Pons (tissue), 1 donor: ENCODE measurements at places on chromosomes 1 and 21.

- no peak for DNase-seq
Measured at GRCh38 chr1:236978740-236979139, 25.5 kb downstream of the MT1HL1 start.

- DNase-seq, result no peak
Measured at GRCh38 chr1:183810756-183811544, 6.0 kb downstream of the RGL1 start.

DNA sequence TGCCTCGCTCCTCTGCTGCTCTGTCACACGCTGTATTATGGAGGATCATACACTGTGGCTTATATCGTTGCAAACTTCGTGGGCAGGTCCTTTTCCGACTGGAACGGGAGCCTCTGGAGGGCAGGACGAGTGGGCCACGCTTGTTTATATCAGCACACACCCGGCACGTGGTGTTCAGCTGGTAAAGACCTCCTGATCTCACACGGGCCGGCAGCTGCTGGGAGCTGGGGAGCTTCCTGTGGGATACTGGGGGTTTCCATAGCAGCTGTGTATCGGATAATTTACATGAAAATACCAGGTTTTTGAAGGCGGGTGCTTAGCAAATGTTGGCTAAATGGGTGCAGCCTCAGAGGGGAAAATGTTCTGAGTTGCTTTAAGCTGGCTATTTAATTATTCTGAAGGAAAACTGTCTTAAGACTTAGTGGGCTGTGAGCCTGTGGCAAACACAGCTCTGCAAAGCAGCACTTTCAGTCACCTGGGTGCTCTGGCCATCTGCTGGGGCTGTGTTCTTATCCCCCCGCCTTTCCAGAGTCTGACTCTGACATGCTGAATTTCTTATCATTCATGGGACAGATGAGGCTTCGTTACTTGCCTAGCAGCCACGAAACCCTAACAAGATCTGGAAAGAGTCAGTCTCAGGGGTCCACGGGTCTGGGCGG is 103.6 kb upstream of the GCLM start:
- no peak for DNase-seq

GRCh38 chr1:184471686-184472085 is 84.9 kb downstream of the C1orf21 start:
- DNase-seq, result no peak

DNA sequence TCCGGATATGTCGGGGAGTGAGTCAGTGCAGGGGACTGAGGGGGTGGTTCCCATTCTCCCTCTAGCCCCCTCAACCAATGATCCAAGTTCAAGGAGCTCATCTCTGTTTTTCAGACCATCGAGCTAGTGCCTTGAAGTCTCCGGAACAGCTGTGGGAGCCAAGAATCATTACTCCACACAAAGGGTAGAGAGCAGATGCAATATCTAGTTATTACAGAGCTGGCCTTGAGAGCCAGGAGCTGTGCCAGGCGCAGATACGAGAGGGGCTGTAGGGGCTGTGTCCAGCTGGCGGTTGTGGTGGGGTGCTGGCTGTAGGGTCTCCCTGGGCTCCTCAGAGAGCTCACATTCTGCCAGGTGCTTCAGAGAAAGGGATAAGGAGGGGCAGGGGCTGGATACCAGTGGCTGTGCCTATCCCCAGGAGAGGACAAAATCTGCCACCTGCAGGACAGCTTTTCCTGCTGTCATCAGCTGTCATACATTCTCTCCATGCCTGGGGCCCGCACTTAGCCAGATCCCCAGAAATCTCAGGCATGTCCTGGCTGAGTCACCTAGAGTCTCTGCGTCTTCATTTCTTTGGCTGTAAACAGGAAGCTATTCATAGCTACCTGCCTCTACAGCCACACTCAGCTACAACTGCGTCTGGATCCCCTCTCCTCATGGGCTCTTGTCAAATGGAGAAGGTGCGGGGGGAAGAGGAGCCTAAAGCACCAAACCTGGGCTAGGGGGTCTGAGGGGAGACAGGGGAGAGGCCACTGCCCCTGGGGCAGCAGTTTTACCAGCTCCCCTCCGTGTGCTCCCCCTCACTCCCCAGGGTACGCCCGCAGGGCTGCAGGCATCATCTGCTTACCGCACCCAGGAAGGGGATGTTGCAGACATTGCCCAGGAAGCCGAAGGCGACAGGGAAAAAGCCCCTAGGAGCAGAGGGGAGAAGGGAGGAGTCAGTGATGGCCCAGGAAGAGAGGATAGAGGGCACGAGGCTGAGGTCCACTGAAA is 2.4 kb upstream of the KISS1 start:
- DNase-seq, result no peak

- peak; percentile 79 for DNase-seq
Measured at GRCh38 chr21:35491920-35492678, 443.0 kb upstream of the RUNX1 start.

GRCh38 chr1:91036894-91037829 is 15.3 kb upstream of the ZNF644 start:
- DNase-seq, result no peak

DNA sequence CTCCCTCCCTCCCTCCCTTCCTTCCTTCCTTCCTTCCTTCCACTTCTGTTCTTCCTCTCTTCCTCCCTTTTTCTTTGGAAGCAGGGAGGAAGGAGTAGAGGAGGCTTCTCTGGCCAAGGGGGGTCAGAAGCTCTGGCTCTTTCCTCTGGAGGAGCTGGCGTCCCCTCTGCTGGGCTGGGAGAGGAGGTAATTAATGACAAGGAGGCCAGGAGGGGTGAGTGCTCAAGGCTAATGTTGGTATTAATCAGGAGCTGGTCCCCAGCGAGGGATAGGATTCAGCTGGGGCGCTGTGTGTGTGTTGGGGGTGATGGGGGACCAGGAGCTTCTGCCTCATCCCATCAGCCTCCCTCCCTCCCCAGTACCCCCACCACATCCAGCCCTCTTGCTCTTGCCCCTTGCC is 6.2 kb upstream of the PEAR1 start:
- no peak for DNase-seq

- no peak for DNase-seq
Measured at GRCh38 chr1:1960480-1961196, 41.6 kb upstream of the TMEM52 start.

DNA sequence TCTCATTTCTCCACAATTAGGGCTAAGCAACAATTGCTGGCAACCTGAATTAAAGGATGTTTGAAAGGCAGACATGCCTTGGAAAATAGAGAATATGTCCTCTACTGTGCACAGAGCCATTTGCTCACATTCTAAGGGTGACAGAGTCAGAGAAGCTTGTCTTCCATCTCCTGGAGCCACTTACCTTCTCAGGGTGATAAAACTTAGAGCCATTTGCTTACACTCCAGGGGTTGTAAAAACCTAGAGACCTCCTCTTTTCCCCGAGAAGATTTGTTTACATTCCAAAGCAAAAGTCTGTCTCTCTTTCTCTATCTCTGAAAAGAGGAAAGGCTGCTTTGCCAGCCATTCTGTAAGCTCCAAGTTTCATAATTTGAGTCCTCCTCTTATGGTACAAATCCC is 61.3 kb downstream of the LBR start:
- DNase-seq, result no peak

DNA sequence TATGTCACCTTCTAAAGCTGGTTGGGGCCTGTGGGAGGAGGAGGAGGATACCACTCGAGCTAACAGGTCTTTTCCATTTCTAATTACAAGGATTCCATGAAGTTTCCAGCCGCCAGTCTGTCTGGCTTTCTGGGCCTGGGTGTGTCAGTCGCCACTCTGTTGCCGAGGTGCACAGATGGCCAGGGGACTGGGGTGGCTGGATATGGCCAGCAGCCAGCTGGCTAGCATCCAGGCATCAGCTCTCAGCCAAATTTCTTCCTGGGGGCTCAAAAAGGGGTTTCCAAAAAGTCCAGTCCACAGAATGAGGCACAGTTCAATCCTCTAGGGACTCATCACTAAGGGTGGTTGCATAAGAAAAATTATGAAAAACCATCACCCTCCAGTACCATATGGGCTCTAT is 32.4 kb downstream of the ITPKB start:
- DNase-seq, result no peak

- no peak for DNase-seq
Measured at GRCh38 chr1:38527373-38527966, 332.1 kb downstream of the RRAGC start.

GRCh38 chr1:70864302-70864701 is 183.3 kb downstream of the PTGER3 start:
- no peak for DNase-seq

DNA sequence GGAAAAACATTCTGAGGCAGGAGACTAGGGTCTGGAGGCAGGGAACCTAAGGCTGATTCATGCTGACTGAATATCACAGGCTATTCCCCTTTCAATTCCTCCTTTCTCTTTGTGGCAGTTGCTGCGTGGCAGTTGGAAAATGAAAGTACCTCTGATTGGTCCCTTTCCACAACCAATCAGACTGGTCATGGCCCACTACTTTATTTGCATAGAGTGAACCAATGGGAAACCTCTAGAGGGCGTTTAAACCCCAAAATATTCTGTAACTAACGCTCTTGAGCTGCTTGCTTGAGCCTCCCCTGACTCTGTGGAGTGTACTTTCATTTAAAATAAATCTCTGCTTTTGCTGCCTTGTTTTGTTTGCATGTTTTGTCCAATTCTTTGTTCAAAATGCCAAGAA is 27.7 kb upstream of the VN1R5 start:
- peak; percentile 16 for DNase-seq

- no peak for DNase-seq
Measured at GRCh38 chr1:33844166-33844565, 19.7 kb upstream of the HMGB4 start.

DNA sequence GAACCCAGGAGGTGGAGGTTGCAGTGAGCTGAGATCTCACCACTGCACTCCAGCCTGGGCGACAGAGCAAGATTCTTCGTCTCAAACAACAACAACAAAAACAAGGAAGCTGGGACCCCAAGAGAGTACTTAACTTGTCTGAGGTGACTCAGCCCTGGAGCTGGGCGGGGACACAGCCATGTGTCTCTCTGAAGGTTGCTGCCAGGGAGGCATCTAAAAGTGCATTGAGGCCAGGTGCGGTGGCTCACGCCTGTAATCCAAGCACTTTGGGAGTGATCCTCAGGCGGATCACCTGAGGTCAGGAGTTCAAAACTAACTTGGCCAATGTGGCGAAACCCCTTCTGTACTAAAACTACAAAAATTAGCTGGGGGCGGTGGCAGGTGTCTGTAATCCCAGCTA is 7.7 kb downstream of the IFI6 start:
- DNase-seq, result no peak

DNA sequence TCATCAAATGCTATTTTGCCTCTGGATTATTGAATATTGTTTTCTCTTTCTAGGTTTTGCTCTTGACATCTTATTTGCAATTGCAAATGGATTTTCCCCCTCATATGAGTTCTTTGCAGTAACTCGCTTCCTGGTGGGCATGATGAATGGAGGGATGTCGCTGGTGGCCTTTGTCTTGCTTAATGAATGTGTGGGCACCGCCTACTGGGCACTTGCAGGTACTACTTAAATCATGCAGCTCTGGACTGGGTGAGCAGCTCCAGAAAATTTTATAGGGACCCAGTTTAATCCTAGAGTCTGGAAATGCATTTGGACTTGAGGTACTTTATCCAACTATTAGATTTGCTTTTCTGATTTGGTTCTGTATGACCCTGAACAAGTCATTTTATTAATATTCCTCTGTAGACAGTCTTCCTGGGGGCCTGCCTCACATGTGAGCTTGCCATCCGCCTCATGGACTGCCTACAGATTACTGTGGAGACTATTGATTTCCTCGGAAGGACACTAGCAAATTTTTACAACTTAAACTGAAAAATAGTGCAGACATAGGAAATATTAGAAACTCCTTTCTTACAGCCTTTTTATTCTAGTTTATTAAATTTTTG is 44.5 kb downstream of the SLC22A15 start:
- peak; percentile 92 for DNase-seq

- DNase-seq, result no peak
Measured at GRCh38 chr1:224594360-224594759, 21.8 kb upstream of the CNIH3 start.

GRCh38 chr1:2640626-2641025 is 7.8 kb upstream of the MMEL1 start:
- DNase-seq, result no peak

- DNase-seq, result no peak
Measured at GRCh38 chr1:165974598-165975131, 147.3 kb downstream of the UCK2 start.

DNA sequence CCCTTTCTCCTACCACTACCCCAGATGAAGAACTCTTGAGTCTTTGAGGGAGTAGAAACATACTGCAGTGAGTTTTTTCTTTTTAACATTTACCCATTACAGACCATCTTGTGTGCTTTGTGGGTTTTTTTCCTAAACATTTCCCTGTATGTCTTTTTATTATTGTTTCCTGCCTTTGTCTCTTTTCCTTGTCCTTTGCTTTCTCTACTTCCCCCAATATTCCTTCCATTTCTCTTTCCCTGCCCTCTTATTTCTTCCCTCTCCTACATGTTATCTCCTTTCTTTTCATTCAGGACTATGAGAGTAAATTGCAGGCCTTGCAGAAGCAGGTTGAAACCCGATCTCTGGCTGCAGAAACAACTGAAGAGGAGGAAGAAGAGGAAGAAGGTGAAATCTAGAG is 79.1 kb upstream of the PGD start:
- DNase-seq, result no peak

DNA sequence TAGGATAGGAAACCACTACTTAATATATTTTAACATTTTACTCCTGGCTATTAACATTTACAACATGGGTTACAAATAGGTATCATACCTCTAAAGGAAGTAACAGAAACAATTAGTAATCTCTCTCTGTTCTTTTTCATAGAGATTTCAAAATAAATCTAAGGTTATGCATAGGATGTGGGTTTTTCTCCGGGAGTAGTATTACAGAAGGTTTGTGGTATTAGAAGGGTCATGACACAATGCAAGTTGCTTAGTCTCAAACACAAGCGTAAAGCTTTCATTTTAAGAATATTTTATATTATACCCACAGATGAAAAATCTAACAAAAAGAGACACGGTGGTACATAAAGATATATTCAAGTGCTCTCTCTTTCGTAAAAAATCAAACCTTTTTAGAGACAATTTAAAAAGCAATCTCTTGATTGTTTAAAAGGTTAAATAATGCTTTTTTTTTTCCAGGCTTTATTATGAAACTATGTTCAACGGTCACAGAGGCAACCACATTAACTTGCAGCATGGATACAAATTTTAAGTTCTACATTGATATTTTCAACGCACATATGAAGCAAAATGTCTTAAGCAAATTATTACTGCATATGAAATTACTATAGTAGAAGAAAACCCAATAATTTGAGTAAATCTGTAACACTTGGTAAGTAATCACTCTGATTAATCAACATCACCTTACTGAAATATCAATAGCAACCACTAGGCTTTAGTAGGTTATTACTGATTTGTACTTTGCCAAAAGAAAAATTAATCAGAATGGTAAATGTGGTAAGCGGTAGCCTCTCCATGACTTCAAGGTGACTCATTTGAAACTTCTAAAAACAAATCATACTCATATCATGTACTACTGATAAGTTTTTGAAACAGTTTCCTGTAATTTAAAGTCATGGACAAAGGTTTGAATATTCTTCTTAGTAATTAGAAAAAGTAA is 97.4 kb upstream of the GFI1 start:
- no peak for DNase-seq

GRCh38 chr21:38950435-38951094 is 144.8 kb downstream of the ETS2 start:
- no peak for DNase-seq

- DNase-seq, result no peak
Measured at GRCh38 chr1:80113168-80114038, 1106.9 kb upstream of the ADGRL4 start.
